ENCODE measurements at places on chromosomes 7 and 10. TPM values are rescaled to one million over a fixed set of nuclear protein-coding genes. Genes with fewer than 3 reads are reported as not detected.

DNA sequence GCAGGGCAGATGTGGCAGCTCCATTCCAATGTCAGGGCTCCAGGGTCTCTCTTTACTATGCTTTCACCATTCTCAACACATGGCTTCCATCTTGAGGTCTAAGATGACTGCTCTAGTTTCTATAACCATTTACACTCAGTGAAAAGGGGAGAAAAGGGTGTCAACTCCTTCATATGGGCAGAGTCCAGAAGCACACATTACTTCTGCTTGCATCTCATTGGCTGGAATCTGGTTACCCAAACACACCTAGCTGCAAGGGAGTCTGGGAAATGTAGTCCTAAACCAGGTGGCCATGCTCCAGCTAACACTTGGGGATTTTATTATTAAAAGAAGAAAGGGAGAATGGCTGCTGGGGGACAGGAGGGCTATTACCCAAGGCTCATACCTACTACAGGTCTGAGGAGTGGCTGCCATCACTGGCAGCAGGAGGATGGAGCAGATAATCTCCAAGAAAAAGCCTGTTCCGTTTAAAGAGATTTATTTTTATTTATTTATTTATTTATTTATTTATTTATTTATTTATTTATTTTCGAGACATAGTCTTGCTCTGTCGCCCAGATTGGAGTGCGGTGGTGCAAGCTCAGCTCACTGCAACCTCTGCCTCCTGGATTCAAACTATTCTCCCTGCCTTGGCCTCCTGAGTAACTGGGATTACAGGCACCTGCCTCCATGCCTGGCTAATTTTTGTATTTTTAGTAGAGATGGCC lies 29.1 kb upstream of the LBX1 start:
- DNase-seq, result no peak

DNA sequence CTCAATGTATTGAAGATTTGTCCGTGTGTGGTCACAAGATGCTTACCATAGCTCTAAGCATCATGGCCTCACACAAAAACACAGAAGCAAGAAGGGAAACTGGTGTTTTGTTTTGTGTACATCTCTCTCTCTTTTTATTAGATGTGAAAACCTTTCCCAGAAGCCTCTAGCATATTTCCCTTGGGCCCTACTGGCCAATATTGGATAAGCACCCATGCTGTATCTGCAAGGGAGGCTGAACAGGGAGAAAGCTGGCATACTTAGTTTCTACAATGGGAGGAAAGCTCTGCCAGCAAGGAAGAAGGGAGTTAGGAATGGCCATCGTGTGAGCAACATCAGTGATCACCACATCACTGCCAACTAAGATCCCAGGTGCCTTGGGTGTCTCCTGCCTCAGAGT lies 9.6 kb upstream of the NAMPT start:
- no peak for DNase-seq

DNA sequence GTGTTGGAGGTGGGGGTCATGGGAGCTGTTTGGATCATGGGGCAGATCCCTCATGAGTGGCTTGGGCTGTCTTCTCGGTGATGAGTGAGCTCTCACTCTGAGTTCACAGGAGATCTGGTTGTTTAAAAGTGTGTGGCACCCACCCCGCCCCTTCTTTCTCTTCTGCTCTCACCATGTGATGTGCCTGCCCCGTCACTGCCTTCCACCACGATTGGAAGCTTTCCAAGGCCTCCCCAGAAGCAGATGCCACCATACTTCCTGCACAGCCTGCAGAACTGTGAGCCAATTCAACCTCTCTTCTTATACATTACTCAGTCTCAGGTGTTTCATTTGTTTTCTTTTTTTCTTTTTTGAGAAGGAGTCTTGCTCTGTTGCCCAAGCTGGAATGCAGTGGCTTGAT lies 170.0 kb downstream of the PTPN20 start:
- no peak for DNase-seq

DNA sequence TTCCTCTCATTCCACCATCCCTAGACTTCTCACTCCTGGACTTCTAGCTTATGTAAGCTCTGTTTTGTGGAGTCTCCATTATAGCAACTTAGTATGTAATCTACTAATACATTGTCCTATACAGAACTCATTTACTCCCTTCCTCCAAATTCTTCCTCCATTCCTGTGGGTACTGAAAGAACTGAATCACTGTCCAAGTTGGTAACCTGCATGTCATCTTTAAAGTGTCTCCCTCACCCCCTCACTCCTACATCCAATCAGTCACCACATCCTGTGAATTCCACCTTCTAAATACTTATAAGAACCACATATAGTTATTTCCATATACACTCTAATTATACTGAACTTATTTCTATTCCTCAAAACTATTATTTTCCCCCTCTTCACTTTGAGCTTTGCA lies 20.3 kb downstream of the AASS start:
- DNase-seq, result no peak

DNA sequence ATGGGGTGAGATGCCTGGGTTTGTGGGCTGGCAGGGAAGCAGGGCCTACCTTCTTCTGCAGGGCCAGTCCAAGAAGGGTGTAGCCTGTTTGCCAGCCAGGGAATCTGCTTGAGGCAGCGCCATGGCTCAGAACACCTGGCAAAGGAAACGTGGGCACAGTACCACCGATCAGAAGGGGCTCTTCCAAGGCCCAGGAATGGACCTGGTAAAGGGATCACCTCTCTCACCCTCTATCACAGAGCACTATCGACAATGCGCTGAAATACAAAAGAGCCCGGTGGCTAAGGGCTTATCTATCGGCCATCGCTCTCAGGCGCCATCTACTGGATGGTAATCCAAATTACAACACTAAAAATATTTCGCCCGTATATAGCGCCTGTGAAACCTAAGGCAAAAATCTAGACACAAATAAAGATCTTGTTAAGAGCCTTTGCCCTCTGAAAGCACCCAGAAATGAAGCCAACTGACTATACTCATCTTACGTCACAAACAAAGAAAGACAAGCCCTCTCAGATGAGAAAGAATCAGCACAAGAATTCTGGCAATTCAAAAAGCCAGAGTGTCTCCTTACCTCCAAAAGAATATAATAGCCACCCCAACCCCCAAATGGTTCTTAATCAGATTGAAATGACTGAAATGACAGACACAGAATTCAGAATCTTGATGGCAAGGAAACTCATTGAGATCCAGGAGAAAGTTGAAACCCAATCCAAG lies 217.8 kb upstream of the HPS1 start:
- DNase-seq, result peak; percentile 11

DNA sequence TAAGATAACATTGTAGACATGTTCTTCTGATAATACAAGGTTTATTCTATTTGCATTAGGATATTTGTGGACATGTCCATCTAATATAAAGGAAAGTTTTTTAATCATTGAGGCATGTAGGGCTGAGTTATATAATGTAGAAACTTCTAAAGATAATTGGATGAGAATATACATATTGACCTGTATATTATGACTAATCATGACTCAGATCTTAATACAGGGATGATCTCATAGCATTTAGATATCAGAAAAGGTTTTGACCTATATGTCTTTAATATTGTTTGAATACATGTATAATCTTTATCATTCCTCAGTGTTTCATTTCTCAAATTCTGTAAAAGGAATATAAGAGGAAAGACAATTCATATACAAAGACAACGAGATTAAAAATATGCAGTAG lies 39.2 kb downstream of the CD36 start:
- no peak for DNase-seq

- DNase-seq, result no peak
Measured at GRCh38 chr7:90445633-90446032, 23.8 kb upstream of the PTTG1IP2 start.

DNA sequence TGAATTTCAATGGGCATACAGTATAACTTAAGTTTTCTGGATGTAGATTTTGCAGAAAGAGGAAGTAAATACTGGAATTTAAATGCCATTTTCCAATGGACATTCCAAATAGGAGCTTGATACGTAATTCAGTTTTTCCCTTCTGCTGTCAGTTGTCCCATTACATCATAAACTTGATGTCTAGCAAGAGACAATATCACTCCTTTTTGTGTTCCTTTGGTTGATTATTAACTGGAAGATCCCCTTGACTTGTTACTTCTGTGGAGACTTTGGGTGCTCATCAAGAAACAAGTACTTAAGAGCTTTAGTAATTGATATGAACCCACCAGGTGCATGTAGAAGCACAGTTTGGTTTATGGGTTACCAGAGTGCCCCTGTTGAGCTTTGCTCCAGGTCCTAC lies 116.1 kb downstream of the ST7 start:
- DNase-seq, result no peak

DNA sequence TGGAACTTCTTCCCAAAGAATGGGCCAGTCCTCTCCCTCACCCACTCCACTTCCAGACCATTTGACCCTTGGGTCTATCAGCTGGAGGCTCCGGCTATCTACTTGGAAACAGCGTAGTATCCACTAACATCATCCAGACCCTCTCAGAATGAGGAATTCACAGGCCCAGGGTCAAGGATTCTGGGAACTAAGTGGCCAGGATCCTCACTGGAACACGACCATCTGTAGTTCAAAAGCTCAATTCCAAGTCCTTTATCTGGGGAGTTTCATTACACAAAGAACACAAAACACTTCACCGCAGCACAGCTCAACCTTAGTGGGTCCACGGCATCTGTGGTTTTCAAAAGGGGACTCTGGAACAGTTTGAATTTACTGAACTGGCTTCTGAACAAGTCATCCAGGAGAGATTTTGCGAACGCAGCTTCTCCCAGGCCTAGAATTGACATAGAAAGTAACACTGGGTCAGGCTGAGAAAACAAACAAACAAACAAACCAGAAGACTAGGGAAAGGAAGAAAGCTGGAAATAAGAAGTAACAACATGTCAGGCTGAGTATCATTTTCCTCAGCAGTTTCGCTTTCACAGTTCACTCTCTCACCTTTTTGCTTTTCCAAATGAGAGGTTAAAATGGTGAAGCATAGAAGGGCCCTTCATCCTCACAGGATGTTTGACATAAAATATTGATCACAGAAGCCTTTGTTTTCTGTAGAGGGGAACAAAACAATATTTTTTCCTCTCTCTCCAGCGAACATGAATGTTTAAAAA lies 57.6 kb upstream of the USP6NL start:
- no peak for DNase-seq

DNA sequence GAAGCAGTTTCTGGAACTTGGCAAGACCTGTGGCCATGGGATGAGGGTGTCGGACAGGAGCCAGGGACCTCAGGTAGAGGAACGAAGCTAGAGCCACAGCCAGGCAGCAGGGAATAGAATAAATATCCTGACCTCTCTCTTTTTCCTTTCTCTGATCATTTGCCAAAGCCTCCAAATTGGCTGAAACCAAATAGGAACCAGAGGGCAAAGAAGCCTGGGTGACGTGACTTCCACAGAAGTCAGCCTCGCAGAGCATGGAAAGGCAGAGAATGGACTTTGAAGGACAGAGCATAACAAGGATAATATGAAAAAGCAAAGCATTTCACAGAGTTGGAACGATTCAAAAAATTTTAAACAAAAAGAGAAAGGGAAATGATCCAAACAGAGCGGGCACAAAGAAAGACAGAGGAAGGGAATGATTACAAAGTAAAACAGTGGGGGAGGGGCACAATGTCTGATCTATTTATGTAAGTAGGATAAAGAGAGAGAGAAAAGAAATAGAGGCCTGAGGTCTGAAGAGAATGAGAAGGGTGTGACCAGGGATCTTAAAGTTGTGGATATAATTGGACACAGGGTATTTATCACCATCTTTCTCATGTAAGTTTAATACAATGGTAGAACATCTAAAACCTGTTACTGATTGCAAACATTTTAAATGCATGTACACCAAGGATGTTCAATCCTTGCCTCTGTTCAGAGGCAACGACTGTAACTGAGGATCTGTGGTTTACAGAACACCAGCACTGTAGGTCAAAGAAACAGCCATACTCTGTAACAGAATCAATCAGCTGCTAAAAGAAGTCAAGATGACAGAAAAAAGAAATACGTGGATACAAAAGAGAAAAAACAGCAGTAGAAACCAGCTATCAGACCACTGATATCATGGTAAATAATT lies 4.5 kb upstream of the ZEB1 start:
- peak; percentile 58 for DNase-seq

DNA sequence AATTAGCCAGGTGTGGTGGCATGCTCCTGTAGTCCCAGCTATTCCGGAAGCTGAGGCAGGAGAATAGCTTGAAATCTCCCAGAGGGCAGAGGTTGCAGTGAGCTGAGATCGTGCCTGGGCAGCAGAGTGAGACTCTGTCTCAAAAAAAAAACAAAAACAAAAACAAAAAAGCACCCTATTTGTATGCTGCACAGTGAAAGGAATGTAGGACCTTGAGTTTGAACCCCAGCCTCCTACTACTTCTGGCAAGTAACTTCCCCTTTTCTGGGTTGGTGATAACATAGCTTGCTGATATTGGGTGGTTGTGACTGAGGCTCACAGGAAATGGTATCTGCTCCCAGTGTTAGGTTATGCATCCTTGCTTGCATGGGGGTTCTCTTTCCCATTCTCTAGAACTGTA lies 205.3 kb downstream of the BUB3 start:
- no peak for DNase-seq

DNA sequence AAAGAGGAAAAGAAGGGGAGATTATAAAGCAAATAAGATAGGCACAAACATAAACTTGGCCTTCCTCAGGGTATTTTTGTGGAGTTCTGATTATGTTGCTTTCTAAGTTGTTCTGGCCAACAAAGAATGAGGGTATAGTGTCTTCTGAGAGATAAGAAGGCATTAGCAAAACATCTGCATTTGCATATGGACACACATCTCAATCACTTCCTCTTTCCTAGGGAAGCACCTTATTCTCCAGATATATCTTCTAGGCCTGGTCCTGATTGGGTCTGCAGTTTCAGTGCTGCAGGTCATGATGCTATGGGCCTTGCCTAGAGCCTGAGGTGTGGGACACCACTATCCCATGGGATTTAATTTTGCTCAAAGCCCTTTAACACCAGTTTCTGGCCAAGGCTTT lies 308.8 kb upstream of the PHYHIPL start:
- DNase-seq, result no peak

DNA sequence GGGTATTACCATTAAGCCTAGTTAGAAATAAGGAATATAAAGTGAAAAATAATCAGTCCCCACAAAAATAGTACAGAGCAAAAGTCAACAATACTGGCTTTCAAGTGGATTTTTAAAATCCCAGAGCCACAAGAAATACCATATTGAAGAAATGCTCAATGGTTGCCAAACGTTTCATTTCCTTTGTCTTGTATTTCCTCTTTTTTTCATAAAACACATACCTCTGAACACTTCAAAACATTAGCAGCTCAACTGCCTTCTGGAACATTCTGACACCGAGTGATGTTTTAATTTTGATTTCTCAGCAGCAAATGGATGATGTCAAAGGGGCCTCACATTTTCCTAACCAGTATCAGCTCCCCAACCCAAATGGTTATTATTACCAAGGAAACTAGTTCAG lies 10.5 kb downstream of the NOD1 start:
- no peak for DNase-seq

KIAA1549 gene
- total RNA-seq, result 3.3 TPM

AKR1C8 gene
- total RNA-seq, result not detected

AS3MT gene
- 9.3 TPM for total RNA-seq

SEMA3C gene
- total RNA-seq, result 104 TPM

TMEM229A gene
- total RNA-seq, result not detected

ZNF365 gene
- 6.2 TPM for total RNA-seq

ZNF22 gene
- total RNA-seq, result 21.8 TPM
